NCI-H510A treated with DMSO at 0.1 percent for 48 hours (cell line): ENCODE measurements at places on chromosomes 16 and 17.

DNA sequence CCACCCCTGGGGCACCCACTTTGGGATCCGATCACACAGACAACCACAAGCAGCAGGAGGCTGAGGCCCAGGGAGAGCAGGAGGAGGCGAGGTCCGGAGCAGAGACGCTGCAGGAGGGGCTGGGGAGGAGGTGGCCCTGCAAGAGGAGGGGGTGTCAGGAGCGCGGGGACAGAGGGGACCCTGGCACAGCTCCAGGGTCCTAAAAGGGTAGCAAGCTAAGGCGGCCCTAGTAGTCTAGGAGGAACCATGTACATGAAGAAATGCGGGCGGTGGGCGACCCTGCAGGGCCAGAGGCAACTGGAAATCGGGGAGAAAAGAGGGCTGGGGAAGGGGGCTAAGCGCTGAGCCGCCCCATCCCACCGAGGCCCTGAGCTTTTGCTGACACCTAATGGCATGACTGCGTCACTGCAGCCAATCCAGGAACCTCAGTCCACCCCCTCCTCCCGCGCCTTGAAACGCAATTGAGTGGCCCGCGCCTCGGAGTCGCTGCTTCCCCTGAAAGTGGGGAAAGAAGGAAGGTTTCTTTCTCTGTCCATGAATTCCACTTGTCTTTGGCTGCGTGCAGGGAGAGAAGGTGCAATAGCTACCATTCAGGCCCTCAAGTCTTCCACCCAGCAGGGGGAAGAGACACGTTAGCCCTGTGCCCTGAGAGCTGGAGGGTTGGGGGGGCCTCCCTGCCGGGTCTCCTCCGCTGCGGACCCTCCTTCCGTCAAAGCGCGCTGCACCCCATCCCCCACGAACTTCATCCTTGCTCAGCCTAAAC lies 1.8 kb downstream of the ASGR1 start:
- DNase-seq, result peak; percentile 49

GRCh38 chr17:39757931-39758873 lies 20.5 kb downstream of the GRB7 start:
- DNase-seq, result no peak

- DNase-seq, result no peak
These were observed 3.2 kb downstream of the TMEM208 start for GRCh38 chr16:67229906-67230808.

DNA sequence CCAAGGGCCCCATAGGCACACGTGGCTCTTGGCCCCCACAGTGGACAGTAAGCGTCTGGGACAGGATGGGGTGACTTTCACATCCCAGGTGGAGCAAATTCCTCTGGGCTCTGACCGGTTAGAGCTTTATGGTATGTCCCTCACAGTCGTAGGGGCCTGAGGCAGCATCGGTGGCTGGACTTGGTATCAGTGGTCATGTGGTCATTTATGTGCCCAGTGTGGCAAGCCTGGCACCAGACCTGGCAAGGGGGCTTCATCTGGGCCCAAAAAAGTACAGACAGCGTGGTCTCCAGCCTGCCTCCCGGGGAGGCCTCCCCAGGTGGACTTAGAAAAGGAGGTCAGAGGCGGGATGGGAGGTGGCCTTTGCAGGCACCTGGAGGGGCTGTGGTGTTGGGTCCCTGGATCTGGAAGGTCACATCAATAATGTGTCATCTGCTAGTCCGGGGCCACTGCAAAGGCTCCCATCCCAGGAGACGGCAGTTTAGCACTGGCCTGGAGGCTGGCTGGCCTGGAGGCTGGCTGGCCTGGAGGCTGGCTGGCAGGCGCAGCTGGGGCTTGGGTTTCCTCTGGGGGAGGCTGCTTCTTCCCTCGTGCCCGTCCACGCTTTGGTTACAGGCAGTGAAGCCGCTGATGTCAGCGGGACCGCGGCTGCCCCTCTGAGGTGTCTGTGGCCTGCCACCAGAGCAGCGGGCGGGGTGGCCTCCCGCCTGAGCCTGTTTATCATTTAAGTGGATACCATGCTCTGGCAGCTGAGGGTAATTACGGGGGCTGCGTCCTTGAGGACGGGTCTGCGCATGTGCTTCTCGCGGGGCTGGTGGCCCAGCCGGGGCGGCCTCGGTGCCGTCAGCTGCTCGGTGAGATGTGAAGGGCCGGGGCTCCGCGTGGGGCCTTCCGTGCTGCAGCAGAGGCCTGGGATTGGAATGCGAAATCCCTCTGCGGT lies 20.7 kb upstream of the CBX4 start:
- no peak for DNase-seq

DNA sequence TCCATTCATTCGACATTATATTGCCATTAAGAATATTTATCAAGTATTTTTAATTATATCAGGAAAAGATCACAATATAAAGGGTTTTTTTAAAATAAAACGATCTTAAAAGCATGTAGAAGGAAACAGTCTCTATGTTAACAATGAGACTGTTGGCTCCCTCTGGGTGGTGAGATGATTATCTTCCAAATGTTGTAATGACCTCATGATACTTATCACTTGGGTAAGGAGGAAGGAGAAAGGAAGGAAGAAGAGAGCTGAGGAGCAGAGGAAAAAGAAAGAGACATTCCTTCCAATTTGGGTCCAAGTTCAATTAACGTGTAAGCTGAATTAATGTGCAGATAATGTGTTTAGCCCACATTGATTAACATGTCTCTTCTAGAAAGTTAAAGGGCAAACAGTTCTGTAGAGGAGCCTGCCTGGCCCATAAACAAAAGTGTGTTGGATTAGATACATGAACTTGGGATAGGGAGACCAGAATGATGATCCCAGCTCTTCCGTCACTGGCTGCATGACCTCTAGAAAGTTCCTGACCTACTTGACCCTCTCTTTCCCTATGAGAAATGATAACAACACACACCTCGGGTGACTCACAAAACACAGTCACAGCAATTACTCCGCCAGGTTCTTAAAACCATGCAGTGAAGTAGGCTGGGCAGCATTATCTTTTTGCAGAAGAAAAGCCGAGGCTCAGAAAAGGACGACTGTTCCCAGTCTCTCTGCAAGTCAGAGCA lies 32.0 kb downstream of the PIMREG start:
- no peak for DNase-seq

GRCh38 chr17:17205368-17206123 lies 587 bp downstream of the PLD6 start:
- DNase-seq, result peak; percentile 31
